Stromal cell of bone marrow (primary cell): ENCODE measurements at places on chromosomes 13 and 19.

- DNase-seq, result peak; percentile 91
These were observed 51.5 kb downstream of the INSR start for GRCh38 chr19:7242601-7243258.

- peak; percentile 81 for DNase-seq
These were observed 162.4 kb downstream of the FOXO1 start for GRCh38 chr13:40503966-40504591.

DNA sequence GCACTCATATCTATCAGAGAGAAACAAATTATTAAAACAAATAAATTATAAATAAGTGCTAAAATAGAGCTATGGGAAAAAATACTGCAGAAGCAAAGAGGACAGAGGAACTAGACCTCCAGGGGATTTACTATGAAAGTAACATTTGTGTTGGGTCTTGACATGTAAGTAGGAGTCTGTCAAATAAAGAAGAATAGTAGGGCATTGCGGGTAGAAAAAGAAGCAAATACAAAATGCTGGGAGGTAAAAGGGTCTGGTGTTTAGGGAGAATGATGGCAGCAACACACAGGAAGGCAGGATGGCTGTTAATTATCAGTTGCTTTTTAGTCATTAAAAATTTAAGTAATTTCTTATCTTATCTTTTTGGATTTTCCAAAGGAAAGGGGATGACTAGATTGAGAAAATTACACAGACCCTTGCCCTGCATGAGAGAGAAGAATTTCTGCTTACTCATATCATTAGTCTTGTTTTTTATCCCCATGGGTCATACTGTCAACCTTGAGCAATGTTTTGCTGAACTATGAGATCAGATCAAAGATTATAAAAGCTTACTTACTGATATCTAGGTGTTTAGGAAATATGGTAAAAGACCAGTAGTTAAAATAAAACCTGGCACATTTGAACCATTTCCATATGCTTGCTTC is 472.7 kb downstream of the DIAPH3 start:
- peak; percentile 2 for DNase-seq

- no peak for DNase-seq
These were observed 80.3 kb upstream of the OXGR1 start for GRCh38 chr13:97074618-97075017.

GRCh38 chr19:49678985-49679770 is 2.1 kb downstream of the PRMT1 start:
- DNase-seq, result no peak

GRCh38 chr13:32881777-32882145 is 134.5 kb upstream of the KL start:
- DNase-seq, result no peak

DNA sequence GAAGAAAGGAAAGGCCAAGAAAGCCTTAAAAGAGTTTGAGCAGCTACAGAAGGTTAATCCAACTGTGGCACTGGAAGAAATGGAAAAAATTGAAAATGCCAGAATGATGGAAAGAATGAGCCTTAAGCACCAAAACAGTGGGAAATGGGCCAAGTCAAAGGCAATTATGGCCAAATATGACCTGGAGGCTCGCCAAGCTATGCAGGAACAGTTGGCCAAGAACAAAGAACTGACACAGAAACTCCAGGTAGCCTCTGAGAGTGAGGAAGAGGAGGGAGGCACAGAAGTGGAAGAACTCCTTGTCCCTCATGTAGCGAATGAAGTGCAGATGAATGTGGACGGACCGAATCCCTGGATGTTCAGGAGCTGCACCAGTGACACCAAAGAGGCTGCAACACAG is 5.1 kb downstream of the UTP14C start:
- DNase-seq, result no peak

GRCh38 chr13:45584816-45585215 is 30.7 kb downstream of the ERICH6B start:
- DNase-seq, result no peak
